ENCODE measurements at places on chromosomes 2 and 18.

DNA sequence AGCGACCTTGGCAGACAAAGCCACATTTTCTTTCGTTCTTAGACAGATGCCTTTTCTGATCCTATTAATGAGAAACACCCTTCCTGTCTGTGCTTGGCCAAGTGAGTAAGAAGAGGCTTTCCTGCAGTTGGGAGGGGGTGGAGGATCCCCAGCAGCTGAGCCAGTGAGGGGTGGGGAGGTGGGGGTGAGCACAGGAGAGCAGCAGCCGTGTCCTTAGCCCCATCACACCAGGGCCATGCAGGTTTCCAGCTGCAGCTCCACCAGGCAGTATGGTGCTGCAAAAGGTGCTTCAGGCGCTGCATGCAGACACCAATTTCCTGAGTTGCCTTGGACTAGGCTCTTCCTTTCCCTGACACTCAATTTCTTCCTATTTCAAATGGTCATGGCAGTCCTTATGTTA, 123.3 kb upstream of the SIX2 start:
- peak; percentile 17 for DNase-seq

- DNase-seq: no peak
Observed at GRCh38 chr2:3625186-3625585, 30.3 kb downstream of the COLEC11 start.

DNA sequence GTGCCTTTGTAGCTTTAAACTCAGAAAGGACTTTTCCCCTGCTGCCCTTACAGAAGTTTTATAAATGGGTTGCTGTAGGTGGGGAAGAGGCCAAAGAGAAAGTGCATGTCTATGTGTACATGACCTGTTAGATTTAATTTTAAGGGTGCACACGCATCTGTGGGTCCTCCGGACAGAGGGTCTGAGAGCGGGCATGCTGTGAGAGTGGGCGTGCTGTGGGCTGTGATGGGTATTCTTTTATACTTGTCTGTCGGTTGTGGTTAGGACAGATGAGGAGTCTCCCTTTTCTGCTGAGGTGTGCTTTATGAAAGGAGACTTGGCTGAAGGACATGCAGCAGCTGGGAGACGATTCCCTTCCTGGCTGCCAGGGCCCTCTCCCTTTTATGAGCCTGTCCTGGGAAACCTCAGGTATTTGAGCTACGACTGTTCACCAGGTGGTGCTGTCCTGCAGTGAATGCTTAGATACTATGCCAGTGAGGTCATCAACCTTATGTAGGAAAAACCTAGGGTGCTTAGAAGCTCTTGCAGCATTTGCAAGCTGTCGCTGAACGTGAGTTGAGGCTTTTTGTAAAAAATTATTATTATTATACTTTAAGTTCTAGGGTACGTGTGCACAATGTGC, 67.5 kb downstream of the TANC1 start:
- no peak for DNase-seq

DNA sequence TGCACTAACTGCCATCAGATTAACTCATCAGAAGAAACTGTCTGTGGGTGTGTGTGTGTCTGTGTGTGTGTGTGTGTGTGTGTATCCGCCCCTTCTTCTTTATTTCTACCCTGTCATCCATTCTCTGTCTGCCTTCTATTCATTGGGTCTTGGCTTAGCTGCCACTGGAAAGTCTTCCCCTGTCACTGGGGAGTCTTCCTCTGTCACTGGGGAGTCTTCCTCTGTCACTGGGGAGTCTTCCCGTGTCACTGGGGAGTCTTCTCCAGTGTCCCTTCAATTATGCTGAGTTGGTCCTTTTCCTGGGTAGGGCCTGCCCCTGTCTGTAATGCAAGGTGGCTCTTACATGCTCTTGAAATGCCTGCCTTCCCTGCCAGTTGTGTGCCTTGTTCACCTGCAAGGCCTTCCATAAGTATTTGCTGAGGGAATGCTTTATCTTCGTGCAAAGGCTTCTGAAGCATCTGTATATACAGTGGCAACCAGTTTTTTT, 18.9 kb upstream of the POLR1B start:
- no peak for DNase-seq

DNA sequence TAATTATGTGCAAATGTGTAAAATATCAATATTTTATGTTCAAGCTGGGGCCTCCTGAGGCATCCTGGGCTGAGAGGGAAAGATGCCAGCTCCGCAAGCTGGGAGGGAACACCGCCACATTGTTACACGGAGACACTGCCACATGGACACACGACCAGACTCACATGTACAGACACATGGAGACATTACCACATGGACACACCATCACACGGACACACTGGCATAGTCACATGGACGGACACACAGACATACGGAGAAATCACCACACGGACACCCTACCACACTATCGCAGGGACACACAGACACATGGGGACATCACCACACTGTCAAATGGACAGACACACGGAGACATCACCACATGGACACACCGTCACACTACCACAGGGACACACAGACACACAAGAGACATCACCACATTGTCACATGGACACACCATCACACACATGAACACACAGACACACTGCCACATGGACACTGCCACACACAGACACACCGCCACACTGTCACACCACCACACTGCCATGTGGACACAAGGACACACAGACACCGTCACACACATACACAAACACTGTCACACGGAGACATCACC, 117.6 kb downstream of the CCDC74A start:
- DNase-seq: no peak

Data from GM12892 (cell line).